ENCODE measurements at places on chromosomes 13 and 19. TPM values are rescaled to one million over a fixed set of nuclear protein-coding genes. Genes with fewer than 3 reads are reported as not detected.

The GFY gene
- total RNA-seq = 0.18 TPM

The FGF14 gene
- not detected for total RNA-seq

The ZNF146 gene
- 126 TPM for total RNA-seq

The SULT2B1 gene
- 17.3 TPM for total RNA-seq

The PSG7 gene
- total RNA-seq = 0.09 TPM

The U2AF2 gene
- 315 TPM for total RNA-seq

The KLK14 gene
- 0.50 TPM for total RNA-seq

The WASF3 gene
- 0.12 TPM for total RNA-seq

The THSD1 gene
- total RNA-seq = 10.3 TPM

The ZNF577 gene
- not detected for total RNA-seq

The UBE2S gene
- 476 TPM for total RNA-seq

The VN1R2 gene
- not detected for total RNA-seq

The NAPSA gene
- 0.58 TPM for total RNA-seq

The MBD3L2B gene
- not detected for total RNA-seq

The NLRP11 gene
- total RNA-seq = not detected

The SYNGR4 gene
- 3.6 TPM for total RNA-seq

The RPL28 gene
- total RNA-seq = 2,735 TPM

The ENOX1 gene
- total RNA-seq = 0.77 TPM

The FOXO1 gene
- total RNA-seq = 4.4 TPM

All from A549 treated with DMSO at 1 μM for 4 hours (cell line).